Tibial nerve (tissue), 4 donors: ENCODE measurements at places on chromosomes 12 and 14.

GRCh38 chr12:49889361-49890095 is 14.2 kb downstream of the FAIM2 start:
- no peak for DNase-seq

- DNase-seq, result no peak
These were observed 8.7 kb downstream of the PHB2 start for GRCh38 chr12:6961695-6962284.

DNA sequence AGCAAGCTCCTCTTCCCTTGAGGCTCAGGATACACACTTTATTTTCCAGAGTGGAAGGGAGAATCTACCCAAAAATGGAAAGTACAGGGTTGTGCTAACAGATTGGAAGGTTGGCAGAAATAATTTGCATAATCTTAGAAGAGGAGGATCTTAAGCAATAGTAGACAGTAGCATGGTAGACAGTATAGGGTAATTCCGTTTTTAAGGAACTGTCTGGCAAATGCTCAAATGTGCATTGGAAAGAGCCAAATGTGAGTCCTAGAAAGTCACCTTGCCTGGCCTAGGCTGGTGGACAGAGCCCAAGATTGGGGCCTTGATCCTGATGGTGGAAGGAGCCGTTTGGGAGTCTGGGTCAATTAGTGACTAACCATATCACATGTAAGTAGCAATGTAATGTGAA is 13.1 kb upstream of the CARMIL3 start:
- DNase-seq, result no peak

DNA sequence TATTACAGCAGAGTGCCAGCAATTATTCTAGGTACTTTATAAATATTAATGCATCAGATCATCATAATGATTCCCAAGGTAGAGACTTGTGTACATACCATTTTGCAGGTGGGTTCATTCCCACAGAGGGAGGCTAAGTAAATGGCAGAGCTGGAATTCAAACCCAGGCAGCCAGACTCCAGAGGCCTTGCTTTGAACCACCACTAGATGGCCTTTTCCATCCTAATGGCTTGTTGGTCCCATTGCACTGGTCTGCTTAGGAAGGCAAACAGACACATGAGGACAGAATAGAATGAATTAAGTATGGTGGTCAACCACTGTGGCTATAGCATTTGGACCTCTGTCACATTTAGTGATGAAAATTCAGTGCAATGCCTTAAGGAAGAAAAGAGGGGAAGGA is 158.7 kb downstream of the METTL25 start:
- DNase-seq, result no peak

DNA sequence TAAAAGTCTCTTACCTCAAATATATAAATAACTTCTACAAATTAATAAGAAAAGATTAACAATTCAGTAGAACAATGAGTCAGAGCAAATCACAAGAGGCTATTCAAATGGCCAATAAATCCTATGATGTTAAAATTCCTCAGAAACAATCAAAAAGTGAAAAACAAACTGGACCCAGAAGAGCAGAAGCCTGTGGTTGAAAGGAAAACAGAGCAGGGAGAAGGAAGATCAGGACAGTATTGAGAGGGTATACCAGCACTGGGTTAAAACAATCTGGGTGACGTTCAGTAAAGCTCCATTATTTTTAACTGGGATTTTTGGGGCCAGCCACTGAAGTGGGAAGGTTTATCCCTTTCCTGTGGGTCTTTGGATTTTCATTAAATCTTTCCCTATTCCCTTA is 39.7 kb upstream of the PCED1B start:
- DNase-seq, result no peak

GRCh38 chr12:51424662-51425539 is at the start of gene SLC4A8:
Gene SLC4A8, plus strand, starts transcription at chr12:51424831. Its CDS starts 157 bp downstream, at chr12:51424988.
- DNase-seq, result peak; percentile 31

DNA sequence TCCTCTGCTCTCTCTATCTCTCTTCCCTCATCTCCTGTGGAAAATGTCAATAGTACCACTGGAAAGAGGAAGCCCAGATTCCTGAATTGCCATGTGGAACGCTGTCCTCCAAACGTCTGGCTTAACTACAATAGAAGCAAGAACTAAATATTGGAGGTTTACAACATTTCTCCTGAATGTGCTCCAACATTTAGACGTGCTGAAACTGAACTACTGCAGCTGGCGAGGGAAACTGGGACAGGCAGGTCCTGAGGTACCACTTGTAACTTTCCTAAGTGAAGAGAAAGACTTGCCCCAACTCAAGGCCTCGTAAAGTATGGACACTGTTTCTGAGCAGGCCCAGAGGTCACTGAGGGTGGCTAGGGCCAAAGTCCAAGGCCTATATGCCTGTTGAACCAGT is 187.7 kb downstream of the NTF3 start:
- DNase-seq, result no peak

DNA sequence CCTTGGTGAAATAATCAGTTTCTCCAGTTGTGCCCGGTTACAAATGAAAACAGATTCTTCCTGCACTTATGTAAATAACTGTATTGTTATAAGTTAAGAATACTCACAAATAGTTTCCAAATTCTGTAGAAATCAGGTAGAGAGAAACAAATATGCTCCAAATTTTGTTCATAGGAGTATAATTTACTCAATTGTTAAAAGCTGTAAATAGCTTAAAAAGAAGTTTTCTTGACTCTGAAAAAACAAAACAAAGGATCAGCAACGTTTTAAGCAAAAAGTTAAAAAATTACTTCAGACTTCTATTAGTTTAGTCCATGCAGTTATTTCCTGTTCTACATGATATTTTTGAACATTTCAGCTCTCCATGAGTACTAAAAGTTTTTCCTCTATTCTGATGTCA is 30.0 kb upstream of the SLC38A4 start:
- no peak for DNase-seq

DNA sequence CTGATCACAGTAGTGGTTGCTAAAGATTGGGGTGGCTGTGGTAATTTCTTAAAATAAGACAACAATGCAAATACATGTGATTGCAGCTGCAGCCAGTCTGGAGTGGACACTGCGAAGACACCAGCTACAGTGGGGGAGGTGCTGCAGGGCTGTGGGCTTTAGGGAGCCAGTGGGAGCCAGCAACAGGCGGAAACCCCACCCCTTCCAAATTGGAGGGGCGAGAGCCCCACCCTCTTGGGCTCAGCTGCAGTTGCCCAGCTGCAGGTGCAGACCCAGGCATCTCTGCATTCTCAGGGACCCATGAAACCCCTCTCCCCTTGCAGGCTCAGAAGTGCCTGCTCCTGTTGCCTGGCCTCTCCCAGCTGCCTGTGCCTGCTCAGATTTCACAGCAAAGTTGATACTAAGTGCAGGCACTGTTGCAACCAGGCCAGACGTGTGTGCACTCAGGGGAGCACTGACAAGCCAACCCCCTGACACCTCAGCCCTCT is 104.8 kb downstream of the MYF5 start:
- no peak for DNase-seq

- no peak for DNase-seq
These were observed 17.7 kb downstream of the PLEKHG3 start for GRCh38 chr14:64721899-64722298.

DNA sequence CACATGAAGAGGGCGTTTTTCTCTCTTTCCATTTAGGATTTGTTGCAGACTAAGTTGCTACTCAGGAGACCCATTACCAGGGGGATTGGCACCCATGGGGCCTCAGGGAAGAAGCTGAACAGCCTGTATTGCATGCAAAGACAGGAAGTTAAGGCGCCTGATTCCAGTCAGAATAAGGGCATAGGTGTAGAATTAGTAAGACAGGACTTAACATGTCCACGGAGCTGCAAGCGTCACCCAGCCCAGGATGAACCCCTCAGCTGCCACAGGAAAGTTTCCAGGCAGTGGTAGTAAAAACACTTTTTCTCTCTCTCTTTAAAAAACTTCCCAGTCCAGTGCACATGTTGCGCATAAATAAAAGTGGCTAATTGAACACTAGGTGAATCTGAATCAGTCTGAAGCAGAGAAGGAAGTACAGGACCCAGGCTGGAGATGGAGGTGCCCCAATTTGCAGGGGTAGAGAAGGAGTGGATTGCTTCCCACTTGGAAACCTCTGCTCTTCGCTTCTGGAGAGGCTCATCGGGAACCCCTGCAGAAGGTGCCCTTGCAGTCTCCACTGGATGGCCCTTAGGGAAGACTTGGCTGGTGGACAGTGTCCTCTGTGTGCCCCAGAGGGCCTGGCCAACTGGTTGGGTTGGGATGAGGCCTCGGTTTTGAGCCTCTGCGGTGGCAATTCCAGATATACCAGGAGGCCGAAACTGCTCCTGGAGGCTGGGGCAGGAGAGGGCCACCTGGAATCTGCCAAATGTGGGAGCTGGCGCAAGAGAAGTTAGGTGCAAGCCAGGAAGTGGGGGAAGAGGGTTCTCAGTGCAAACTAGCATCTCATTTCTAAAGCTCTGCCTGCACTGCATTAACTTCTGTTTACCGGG is 10.7 kb upstream of the TBX3 start:
- DNase-seq, result no peak

- no peak for DNase-seq
These were observed 65.2 kb downstream of the WIF1 start for GRCh38 chr12:65055859-65056258.

DNA sequence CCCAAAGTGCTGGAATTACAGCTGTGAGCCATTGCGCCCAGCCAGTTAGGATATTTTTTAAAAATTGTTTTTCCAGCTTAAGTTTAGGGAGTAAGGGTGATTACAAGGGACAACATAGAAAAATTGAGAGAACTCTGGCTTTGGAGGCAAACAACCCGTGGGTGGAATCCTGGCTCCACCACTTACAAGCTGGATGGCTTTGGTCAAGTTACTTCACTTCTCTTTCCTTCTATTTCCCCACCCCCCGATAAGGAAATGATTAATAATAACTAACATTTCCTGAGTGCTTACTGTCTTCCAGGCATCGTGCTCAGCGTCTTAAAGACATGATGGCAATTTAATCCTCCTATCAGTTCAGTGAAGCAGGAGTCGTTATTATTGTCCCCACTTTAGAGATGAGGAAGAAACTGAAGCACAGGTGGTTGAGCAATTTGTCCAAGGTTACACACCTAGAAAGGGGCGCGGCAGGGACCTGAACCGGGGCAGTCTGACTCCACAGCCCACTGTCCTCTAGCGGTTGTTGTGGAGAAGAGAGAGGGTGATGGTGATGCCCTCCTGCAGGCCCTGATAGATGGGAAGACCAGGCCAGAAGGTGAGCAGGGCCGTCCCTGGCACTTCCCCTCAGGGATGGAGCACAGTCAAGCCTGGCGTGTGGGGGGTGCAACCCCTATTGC is 16.7 kb upstream of the FAIM2 start:
- DNase-seq, result no peak
